ENCODE measurements at places on chromosomes 4 and X.

DNA sequence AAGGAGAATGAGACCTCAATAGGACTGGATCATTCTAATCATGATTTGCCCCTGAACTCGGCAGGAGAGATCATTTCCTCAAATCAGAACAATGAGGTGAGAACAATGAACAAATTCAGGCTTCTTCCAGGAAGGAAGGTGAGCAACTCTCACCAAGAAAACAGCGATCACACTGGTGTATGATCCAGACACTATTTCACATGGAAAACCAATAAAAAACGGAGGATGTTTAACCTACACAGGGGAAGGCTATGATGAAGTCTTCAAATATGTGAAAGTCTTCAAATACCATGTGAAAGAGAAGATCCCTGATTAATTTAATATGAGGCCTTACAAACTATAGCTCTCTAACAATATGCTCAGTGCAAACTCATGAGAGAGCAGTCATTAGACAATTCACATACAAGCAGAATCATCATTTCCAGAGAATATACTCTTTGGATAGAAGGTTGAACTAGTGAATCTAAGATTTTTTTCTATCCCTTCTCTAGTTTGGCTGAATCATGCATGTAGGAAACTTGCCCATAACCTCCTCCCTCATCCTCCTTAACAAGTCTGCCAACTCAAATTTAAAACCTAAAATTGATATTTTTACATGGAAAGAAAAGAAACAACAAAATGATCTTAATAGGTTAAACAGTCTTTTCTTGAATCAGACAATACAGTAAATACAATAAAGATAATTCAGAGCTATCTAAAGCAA lies 122.5 kb downstream of the ADAMTS3 start:
- DNase-seq: no peak

DNA sequence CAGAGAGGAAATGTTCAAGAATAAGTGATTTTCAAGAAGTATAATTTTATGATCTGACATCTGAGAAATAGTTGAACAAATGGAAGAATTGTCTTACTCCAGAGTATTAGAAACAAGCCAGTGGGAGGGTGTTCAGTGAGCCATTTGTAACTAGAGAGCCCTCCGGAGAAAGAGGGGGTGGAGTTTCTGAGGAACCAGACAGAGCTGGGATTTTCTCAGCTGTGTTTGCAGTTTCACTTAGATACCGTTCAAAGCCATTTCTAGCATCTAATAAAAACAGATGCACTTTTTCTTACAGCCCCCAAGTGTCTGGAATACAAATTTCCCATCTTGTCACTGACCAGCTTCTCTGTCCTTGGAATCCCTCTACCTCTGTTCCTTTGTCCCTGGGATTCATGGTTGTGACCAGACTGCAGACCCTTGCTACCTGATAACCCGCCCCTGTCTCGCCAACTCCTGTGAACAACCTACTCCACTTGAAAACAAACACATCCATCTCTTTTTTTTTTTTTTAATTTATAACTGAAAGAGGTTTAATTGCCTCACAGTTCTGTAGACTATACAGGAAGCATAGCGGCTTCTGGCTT lies 132.8 kb upstream of the KLF3 start:
- DNase-seq: no peak

DNA sequence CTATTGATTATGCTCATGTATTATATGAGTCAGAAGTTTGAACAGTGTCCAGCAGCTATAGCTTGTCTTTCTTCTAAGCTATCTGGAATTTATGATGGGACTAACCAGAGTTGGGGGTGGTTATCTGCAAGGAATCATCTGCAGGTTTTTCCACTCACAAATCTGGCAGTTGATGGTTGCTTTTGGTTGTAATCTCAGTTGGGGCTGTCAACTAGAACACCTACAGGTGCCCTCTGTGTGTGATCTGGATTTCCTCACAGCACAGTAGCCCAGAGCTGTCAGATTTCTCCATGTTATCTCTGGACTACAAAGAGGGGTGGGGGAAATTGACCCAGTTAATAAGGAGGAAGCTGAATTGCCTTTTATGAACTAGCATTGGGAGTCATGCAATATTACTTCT lies 51.4 kb upstream of the MAP9 start:
- no peak for DNase-seq

GRCh38 chr4:47287735-47288134 lies 175.8 kb downstream of the COMMD8 start:
- DNase-seq: peak; percentile 95

DNA sequence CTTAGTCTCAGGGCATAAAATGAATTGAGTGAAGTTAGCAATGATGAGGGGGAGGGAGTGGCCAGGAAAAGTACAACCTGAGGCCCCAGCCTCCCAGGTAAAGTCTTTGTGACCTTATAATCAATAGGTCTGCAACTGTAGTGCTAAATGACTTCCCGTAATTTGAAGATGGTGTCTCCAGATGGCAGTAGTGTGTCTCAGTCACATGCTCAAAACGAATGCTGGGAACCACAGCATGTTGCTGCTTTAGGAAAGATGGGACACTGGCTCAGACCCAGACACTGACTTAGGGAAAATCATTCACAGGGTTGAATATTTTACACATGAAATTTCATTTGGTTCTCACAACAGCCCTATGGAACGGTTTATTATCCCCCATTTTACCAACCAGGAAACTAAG lies 10.3 kb downstream of the SRPX2 start:
- DNase-seq: no peak

DNA sequence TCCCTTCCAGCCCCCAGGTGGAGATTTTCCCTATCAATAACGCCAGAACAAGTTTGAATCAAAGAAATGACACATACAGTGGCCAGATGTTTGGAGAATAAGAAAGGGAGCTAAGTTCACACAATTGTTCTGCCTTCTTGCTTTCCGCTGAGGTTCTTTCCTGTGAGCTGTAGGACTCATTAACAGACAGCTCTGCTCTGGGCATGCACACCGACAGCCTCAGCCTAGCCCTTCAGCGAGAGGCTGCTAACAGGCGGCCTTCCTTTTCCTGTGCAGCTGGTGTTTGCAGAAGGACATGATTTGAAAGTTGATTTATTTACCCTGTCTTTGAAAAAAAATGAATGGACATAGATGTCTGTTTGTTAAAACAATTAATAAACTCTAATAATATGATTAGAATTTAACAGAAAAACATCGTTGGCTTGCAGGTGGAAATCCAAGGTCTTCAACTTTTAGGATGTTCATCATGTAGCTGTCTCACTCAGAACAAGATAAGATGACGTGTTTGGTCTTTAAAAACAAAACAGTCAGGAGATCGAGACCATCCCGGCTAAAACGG lies 183.3 kb downstream of the KDR start:
- DNase-seq: peak; percentile 9

GRCh38 chr4:184232202-184232601 lies 14.5 kb upstream of the ENPP6 start:
- DNase-seq: no peak

DNA sequence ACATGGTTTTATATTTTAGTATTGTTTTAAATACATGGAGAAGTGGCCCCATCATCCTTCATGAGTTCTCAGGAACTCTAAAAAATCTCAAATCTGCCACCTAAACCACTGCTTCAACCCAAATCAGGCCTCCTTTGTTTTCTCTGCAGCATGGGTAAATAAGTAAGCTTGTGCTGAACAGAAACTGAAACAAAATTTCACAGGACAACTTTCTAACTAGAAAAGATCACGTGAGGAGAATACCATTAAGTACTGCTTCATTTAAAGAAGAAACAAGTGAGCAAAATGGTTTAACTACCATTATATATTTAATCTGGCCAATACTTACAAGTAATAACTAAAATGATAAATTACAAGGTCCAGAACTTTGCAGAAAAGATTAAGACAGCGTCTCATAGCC lies 2.5 kb downstream of the ARAP2 start:
- DNase-seq: no peak

All from MV-4-11 (cell line).